ENCODE measurements at places on chromosomes 13 and 19. TPM values are rescaled to one million over a fixed set of nuclear protein-coding genes. Genes with fewer than 3 reads are reported as not detected.

DNA sequence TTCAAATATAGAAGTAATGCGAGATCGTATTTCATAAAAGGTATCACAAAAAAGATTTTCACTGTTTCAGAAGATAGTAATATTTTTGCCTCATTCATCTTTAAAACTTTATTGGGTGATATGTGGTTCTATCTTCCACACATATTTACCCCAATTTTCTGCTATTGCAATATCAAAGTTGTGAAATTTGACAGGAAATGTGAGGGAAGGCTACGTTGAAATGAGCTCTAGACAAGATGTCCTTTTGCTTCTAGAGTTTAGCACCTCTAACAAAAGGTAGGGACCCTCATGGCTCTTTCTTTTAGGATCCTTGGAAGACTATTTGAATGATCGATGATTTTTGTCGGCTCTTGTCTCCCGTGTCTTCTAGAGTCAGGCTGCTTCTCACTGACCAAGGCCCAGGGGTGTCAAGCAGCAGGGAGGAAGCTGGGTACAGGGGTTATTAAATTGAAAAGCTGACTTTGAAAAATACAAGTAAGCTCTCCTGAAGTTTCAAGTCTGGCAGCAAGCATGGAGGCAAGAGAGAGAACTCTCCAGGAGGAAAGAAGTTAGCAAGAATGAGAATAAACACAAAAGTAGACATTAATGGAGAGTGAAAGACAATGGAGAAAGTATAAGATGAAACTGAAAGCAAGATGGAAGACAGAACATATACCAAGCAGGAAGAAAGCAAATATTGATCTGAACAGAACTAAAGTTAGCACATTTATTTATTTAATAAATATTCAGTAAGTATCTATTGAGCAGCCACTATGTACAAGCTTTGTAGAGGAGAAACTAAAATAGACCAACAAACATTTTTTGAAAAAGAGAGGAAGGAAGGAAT, 73.4 kb downstream of the RUBCNL start:
- DNase-seq: no peak

GRCh38 chr13:31310356-31310755, 110.6 kb downstream of the B3GLCT start:
- no peak for DNase-seq

GRCh38 chr13:44516771-44517170, 59.4 kb downstream of the TSC22D1 start:
- no peak for DNase-seq

GRCh38 chr19:1411255-1412191, 4.1 kb downstream of the DAZAP1 start:
- peak; percentile 65 for DNase-seq

DNA sequence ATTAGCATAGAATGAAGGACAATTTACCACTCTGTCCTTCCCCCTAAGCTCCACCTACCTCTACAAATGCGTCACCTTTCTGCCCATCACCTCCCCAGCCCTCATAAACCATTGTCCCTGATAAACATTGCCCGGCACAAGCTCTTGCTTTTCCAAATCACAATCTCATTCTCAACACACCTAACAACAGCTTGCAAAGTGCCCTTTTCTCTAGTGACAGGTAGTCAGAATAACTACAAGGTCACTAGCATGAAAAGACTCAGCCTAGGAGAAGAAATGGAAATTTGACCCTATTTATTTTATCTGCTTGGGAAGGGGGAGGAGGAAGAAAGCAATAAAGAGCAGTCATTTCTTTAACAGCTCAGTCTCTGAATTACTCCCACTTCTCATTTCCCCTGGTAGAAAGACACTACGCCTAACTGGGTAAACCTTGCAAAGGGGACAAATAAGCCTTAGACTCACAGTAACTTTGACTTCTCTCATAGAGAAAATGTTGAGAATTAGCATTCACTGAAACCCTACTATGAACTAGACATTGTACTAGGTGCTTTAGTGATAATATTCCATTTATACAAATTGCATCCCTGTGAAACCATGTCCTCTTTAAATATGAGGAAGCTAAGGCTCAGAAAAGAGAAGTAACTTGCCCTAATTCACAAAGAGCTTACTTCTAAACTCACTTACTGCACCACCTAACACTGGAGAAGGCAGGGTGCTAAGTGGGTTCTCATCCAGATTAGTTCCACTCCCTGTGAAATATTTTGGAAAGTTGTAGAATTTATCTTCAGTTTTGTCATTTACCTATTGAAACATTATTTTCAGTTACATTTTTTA, 116.2 kb upstream of the FNDC3A start:
- DNase-seq: no peak

DNA sequence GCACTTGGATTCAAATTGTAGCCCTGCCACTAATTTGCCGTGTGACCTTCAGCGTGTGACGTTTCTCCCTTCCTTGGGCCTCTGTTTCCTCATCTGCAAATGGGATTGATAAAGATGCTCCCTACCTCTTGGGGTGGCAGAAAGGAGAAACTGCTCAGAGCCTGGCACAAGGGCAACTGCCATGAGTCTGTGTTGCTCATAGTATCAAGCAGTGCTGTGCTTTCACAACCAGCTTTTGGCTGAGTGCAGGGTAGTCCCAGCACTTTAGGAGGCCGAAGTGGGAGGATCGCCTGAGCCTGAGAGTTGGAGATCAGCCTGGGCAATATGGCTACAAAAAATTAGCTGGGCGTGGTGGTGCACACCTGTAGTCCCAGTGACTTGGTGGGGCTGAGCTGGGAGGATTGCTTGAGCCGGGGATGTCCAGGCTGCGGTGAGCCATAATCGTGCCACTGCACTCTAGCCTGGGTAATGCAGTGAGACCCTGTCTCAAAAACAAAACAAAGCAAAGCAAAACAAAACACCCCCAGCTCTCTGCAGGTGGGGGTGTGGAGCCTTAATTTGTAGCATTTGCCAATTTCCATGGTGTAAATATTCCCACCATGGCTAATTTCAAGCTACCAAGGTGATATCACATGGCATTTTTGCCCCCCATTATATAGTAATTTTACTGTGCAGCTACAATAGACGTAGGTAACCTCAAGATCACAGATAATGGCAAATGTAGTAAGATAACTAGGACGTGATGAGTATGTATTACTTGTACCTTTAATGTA, 1.6 kb upstream of the MARK4 start:
- DNase-seq: no peak

DNA sequence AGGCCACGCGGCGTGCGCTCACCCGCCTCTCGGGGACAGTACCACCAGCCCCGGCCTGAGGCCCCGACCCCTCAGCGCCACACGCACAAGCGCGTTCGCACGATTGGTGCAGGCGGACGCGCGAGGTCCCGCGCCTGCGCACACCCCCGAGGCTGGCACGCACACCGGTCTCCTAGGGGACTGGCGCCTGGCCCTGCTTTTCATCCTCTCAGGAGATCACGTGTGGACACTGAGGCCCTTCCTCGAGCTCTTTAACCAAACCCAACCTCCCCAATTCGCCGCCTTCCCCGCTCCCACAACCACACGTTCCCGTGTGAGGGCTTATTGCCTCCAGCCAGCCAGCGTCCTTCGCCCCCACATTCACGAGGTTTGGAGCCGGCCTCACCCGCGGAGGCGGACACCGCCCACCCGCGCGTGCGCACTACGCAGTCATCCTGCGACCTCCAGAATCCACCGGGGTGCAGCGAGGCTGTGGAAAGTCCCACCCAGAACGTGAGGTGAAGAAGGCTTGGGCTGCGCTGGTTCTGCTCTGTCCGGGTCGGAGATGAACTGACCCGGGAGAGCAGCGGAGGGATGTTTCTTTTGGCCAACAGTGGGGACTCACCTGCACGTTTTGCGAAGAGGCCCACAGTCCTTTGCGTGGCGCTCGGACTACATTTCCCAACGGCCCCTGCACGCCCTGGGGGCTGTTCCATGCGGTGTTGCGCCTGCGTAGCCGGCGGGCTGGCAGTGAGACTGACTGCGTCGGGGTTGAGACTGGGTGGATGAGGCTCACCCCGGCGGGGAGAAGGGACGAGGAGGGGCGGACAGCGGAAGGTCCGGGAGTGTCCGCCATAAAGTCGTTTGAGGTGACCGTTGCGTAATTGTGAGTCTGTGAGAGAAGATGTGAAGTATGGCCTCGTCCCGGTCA, 539 bp upstream of the ZNF667 start:
- DNase-seq: peak; percentile 93

DNA sequence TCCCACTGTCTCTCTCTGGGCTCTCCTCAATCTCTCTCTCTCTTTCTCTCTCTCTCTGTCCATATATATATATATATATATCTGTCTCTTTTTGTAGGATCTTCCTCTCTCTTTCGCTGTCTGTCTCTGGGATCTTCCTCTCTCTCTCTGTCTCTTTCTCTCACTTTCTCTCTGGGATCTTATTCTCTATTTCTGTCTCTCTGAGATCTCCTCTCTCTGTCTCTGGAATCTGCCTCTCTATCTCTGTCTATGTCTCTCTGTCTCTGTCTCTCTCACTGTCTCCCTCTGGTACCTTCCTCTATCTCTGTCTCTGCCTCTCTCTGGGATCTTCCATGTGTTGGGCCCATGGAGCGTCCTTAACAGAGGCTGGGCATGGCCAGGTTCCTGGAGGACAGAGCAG, 3.4 kb downstream of the ATP1A3 start:
- no peak for DNase-seq

DNA sequence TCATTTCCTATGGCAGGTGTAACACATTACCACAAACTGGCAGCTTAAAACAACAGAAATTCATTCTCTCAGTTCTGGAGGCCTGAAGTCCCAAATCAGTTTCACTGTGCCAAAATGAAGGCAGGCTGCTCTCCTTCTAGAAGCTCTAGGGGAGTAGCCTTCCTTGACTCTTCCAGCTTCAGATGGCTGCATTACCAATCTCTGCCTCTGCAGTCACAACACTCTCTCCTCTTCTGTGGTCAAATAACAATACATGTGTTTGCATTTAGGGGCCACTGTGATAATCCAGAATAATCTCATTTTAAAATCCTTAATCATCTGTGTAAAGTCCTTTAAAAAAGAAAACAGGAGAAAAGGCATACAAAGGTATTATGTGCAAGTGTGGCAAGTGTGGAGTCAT, 7.8 kb downstream of the DIAPH3 start:
- DNase-seq: no peak

Gene TNFSF13B
- total RNA-seq: 5.4 TPM

Gene ZNF90
- total RNA-seq: 2.8 TPM

GRCh38 chr13:52906122-52906903, 57.9 kb upstream of the PCDH8 start:
- DNase-seq: no peak

Gene PGLYRP1
- not detected for total RNA-seq

Gene NXNL1
- not detected for total RNA-seq

DNA sequence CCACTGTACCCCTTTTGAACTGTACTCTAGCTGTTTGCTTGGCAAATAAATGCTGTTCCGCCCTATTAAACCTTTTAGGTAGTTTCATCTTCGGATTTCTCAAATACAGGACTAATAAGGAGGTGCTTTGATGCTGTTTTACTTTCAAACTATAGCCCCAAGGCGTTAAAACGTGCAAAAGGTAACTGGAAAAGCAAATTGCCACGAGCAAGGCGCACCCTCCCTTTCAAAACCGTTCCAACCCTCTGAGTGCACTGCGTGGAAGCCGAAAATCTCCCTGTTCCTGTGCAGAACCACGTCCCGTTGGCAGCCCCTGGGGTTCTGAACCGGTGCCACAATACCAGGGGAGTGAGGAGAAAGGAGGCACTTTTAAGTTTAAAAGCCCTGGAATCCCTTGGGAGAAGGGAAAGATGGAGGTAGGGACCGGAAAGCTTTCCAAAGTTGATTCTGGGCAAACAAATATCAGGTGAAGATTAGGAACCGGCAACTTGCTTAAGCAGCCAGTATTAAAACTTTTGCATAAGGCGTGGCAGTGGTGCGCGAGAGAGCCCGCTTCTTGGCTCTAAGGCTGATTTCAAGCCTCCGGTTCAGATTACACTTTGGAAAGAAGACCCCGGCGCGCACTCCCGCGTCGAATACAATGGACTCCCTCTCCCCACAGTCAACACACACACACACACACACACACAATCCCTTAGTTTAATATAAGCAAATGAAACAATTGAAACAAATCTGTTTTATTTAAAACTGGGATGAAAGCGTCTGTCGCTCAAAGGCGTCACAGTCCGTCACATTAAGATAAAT, 9.5 kb downstream of the POU4F1 start:
- no peak for DNase-seq

GRCh38 chr19:4115050-4115817, 8.7 kb downstream of the MAP2K2 start:
- no peak for DNase-seq

All from fibroblast of lung (primary cell).